Right lung (tissue), 10 donors: ENCODE measurements at places on chromosomes 4 and X.

- no peak for DNase-seq
Measured at GRCh38 chrX:2502668-2503519, 2.1 kb upstream of the DHRSX start.

- no peak for DNase-seq
Measured at GRCh38 chrX:16633754-16634153, 16.2 kb upstream of the S100G start.

- no peak for DNase-seq
Measured at GRCh38 chr4:173929921-173930320, 353.5 kb downstream of the FBXO8 start.

- no peak for DNase-seq
Measured at GRCh38 chrX:136261321-136261720, 10.1 kb upstream of the MAP7D3 start.

- no peak for DNase-seq
Measured at GRCh38 chrX:48904180-48904579, 6.5 kb downstream of the PQBP1 start.

- DNase-seq = no peak
Measured at GRCh38 chr4:184748251-184748652, 14.4 kb upstream of the CENPU start.

GRCh38 chrX:23732704-23733103 lies 10.4 kb downstream of the ACOT9 start:
- DNase-seq = no peak

DNA sequence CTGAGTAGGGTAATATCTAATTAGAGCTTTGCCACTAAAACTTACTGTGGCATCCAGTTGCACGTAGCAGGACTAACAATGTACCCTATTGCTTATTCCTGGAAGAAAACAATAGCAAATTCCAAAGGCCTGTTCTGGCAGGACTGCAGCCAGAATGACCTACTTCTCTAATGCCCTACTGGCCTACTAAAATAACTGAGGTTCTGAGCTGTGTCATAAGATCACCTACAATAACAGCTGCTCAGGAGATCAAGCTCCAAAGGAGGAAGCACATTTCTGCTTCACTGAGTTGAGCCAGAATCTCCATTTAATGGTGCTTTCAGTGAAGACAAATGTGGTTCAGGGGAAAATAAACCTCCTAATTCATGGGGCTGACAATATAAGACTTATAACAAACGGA lies 42.2 kb upstream of the CXCL8 start:
- DNase-seq = no peak

DNA sequence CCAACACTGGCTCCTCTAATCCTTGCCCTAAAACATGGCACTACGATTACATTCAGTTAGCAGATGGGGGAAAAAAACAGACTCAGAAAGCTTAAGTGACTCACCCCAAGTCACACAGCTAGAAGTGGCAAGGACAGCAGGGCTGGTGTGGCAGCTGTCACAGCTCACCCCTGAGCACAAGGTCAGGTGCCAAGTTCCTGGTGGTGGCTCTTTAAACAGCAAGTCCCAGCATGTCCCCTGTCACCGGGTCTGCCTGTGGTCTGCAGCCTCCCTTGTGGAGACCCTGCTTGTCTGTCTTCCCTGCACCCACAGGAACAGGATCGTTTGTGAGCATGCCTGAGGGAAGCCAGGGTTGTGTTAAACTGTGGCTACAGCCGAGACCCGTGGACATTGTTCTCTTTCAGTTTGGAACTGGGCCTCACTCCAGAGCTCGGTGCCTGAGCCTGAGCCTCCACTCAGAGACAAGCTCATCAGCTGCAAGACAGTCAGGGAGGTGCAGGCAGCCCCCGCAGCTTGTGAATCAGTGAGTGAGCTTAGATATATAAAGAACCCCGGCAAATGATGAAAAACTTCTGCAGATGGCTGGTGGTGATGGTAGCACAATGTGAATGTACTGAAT lies 260.8 kb downstream of the BCOR start:
- no peak for DNase-seq

DNA sequence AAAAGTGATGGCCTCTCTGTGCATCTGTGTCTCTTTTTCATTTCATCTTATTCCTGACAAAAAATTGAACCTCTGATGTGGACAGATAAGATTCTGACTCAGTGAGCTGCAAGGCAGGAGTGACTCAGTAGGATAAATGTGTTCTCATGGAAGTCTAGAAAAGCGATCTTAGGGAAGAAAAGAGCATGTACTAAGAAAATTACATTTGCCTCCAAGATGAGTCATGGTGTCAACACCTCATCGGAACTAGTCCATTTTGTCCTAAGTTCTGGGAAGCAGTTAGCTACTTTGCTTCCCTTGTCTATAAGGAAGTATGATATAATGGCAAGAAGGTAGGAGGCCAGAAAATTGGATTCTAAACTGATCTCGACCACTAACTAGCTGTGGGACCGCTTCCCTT lies 83.5 kb upstream of the AFF2 start:
- no peak for DNase-seq

- DNase-seq = no peak
Measured at GRCh38 chrX:116806288-116806802, 343.6 kb upstream of the CT83 start.

- DNase-seq = no peak
Measured at GRCh38 chr4:2868877-2869487, 25.3 kb downstream of the ADD1 start.

- no peak for DNase-seq
Measured at GRCh38 chr4:55314141-55314820, 31.8 kb upstream of the SRD5A3 start.

DNA sequence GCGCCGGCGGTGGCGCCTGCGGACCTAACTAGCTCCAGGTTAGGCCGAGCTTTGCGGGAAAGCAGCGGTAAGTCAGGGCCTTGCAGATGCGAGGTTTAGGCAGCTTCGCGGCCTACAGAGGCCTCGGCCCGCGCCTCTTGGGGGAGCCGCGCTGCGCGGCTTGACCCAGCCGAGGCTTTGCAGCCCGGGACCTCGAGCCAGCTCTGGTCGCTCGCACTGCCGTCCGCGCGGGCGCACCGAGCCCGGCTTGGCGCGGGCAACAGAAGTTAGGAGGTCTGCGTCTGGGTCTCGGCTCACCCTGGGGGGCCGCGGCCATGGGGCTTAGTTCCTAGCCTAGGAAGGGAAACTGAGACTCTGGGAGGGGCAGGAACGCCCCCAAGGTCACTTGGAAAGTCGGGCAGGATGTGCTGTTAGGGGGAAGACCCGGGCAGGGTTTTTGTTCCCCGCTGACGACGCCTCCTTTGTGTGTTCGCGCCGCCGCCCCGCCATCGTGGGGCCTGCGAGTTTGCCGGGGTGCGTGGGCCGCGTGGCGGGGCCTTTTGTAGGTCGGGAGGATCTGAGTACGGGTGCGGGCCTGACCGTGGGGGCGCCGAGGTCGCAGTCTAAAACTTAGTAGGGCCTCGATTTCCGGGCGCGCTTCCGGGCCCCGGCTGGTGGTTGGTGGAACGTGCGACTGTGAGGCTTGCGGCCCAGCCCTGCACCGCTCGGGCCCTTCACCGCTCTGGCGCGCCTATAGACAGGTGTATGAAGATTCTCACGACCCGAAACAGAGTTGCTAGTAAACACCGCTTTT lies 482 bp downstream of the RNF4 start:
- no peak for DNase-seq

DNA sequence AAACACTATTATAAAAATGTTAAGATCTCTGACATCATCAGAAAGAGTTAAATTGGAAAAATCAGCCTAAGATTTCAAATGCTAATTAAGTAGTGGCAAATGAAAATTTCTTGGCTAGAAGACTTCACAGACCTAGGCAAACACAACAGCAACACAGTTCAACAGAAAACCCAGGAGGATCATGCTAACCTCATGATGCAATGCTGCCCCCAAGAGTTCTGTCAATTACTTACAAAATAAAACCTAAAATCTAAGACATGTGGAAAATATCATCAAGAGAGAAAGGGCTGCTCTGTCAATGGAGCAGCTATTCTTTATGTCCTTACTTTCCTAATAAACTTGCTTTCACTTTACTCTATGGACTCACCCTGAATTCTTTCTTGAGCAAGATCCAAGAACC lies 21.0 kb downstream of the S100G start:
- DNase-seq = peak; percentile 15

DNA sequence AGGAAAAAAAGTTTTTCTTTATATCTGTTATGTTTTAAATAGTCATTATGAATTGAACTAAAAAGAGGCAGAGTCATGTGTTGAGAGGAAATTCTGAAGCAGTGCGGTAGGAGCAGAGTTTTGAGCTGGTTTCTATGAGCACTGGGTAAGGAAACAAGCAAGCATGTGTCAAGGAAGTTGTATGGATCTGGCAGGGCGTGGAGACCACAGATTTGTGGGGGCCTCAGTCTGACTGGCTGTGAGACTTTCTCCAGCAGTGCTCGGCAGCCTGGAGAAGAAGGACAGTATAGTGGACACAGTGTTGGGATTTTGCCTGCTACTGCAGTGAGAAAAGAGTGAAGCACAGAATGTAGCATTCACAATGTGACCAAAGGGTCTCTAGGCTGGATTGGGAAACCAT lies 399.1 kb downstream of the INPP4B start:
- no peak for DNase-seq

- peak; percentile 48 for DNase-seq
Measured at GRCh38 chr4:127479031-127479622, 153.6 kb upstream of the INTU start.

DNA sequence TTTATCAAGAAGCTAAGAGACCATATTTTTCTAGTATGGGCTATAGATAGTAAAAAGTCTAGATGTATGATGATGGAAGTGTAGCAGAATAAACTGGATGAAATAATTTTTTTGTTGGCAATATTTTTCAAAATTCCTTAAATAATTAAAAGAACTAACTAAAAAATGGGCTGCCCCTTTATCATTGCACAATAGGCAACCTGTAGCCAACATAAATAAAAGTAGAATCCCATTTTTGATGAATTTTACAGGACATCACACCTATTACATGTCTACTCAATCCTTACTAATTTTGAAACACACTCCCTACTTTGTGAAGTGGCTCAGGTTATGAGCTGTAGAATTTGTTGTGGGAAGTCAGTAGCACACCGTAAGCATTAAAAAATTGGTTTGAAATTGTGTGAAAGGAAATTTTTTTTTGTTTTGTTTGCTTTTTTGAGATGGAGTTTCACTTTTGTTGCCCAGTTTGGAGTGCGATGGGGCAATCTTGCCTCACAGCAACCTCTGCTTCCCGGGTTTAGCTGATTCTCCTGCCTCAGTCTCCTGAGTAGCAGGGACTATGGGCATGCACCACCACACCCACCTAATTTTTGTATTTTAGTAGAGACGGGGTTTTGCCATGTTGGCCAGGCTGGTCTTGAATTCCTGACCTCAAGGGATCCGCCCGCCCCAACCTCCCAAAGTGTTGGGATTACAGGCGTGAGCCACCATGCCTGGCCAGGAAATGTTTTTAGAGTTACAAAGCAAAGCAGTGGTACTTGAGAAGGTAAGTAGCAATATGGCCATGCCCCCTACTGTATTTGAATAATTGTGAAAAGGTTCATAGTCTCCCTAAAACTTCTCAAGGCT lies 8.9 kb upstream of the RUFY3 start:
- no peak for DNase-seq

GRCh38 chr4:141038428-141038827 lies 94.8 kb downstream of the RNF150 start:
- no peak for DNase-seq

DNA sequence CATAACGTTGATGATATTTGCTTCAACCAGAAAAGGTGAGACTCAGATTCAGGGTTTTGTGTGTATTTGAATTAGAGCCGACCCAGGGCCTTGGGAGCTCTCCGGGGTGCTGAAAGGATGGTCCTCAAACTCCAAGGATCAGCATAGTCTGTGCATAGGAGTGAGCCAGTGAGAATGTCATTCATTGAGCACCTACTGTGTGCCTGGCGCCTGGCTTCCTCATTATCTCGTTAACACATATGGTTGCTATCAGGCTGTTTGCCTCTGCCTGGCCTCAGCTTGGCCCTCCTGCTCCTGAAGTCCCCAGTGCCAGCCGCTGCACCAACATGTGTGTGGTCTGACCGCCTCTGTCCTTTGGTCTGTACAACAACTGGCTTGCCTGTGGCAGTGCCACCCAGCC lies 25.1 kb upstream of the JAKMIP1 start:
- DNase-seq = no peak

GRCh38 chr4:79237851-79238250 lies 88.0 kb downstream of the NAA11 start:
- DNase-seq = peak; percentile 47

- no peak for DNase-seq
Measured at GRCh38 chrX:72115380-72115779, 16.3 kb downstream of the RTL5 start.

GRCh38 chr4:145722561-145722960 lies 42.6 kb downstream of the C4orf51 start:
- no peak for DNase-seq

DNA sequence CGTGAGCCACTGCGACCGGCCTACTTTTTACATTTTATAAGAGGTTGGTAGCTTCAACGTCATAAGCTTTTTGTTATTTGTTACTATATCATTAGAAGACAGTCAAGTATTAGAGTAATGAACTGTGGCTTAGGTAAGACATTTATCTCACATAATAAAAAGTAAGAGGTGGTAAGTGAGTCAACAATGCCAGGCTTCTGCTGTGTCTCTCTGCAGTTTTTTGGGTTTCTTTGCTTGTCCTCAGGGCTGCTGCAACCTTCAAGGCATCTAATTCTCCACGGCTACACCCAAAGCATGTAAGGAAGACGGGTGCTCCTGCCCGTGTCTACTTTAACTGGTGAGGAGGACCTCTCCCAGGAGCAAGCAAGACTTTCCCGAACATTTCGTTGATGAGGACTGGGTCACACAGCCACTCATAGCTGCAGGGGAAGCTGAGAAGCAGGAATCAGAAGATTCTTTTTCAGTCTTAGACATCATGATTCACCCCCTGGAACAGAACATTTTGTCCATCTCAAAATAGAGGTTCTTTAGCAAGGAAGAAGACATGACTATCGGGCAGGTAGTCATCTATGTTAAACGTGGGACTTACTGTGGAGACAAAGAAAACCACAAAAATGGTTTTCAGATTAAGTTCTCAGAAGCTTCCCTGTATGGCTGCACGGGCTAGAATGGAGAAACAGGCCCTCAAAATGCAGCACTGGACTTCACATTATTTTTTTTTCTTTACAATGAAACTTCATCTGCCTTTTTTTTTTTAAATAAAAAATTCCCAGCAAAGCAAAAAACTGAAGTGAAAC lies 13.0 kb upstream of the RHOH start:
- DNase-seq = no peak

DNA sequence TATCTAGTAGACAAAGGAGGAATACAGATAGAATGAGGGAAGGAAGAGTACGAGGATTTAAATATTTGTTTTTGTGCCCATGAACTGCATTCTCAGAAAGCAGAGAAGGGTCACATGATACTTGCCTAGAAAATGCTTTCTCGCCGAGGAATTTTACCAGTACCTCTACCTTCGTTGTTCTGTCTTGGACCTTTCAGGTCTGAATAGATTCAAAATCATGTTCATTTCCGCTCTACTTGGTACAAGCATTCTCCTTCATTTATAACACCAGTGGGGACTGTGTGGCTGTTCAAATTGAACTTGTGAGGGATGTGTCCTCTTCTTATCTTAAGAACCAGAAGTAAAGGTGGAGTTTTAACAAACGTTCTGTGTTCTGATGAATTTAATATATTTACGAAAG lies 1.9 kb downstream of the USP38 start:
- DNase-seq = no peak
